ENCODE measurements at places on chromosomes 2 and 18.
A peak's percentile ranks its signal among the peaks of the same experiment; 100 is the strongest.

DNA sequence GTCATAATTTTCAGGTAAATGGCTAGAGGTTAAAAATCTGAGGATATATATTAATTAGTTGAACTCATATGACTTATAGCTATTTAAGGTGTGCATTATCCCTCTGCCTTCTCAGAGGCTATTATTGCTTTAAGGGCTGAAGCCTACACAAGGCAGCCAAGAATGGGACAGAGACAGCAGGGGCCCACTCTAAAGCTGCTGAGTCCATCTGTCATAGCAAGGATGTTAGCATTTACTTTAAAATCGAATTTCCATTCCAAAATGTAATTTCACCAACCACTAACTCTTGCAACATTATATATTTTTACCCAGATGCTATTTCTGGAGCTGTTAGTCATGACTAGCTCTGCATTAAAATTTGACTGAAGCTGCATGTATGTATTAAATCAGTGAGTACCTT lies 236.3 kb upstream of the FSIP2 start:
- no peak for DNase-seq

DNA sequence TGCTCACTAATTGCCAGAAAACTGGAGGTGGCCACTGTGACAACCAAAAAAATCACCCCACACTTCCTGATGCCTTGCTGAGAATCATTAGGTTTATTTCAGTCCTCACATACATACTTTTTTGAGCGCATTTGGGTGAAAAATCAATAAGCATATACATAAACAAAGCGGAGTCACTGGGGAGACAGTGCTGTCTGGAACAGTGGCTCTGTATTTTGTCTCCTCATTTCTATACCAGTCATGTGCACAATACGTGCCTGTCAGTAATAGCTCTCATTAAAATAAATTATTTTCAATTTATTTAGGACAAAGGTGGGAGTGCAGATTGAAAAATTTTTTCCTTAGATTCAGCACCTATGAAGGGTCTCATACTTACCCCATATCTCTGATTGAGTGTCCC lies 48.2 kb downstream of the CXCR4 start:
- DNase-seq, result no peak

DNA sequence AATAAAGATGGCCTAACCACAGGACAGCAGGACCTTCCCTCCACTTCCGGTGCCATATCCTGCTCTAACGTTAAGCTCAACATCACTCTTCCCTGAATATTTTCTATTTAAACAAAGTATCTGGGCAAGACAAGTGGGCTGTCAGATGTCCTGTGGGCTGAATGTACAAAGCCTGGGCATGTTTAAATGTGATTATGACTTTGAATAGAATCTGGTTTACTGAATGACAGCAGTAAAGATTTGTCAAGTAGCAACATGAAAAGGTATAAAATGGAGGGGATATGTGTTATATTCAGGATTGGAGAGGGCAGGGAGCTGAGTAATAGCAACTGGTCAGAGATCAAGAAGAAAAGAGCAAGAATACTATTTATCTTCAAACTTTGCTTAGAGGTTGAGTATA lies 540.9 kb downstream of the NRXN1 start:
- DNase-seq, result no peak

GRCh38 chr2:223930103-223930976 lies 14.8 kb downstream of the WDFY1 start:
- no peak for DNase-seq

DNA sequence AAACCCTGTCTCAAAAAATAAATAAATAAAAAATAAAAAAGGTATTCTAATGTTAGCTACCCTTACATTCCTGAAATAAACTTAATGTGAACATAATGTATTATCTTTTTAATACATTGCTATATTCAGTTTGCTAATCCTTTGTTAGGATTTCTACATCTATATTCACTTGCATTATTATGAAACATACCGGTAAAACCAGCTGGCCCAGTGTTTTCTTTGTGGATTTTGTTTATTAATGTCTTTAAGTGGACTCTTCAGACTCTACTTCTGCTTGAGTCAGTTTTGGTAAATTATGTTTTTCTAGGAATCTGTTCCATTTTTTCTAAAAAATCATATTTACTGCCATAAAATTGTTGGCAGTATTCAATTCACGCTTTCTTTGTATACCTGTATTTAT lies 34.5 kb downstream of the PTPN2 start:
- no peak for DNase-seq

- no peak for DNase-seq
Observed at GRCh38 chr2:179694963-179695362, 166.4 kb downstream of the ZNF385B start.

DNA sequence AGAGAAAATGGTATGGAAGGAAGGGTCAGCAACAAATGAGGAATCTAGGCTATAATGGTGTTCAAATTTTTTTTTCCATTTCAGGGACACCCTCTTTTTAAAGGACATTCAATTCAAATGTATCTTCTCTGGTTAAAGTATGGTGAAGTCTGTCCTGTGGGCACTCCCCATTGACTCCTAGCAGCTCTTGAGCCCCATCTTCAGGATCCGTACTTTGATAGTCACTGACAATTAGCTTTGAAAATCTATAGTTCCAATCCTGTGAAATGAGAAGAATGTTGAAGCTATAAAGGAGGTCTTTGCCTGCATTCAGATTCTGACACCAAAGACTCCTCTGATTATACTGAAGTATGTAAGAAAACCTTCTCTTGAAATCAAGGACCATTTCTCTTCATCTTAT lies 43.3 kb downstream of the KCNH7 start:
- peak; percentile 8 for DNase-seq

DNA sequence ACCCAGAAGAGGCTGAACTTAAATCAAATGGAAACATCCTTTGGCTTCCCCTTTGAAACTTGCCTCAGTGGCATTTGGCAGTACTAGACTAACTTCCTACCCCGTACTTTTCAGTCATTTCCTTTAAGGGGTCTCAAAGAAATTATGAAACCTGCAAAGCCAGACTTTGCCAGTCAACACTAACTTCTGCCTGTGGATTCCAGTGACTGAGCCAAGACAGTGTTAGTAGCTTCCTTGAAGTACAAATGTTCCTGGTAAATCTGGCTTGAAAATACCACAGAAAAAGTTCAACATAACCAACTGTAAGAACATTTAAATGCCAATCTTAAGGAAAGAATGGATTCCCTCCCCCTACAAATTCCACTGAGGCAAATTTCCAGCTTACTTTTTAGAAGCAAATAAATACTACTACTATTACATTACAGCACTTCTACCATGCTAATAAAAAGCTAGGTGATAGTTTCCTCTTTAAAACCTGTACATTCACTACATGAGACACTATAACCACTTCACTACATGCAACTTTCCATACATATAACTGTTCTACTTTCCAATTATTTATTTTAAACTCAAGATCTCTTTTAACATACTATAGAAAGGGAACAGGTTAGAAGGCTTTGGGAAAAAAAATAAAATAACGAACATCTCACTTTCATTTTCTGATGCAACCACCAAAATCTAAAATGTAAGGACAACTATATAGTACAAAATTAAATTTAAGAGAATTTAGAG lies 2.4 kb downstream of the PELI1 start:
- no peak for DNase-seq

DNA sequence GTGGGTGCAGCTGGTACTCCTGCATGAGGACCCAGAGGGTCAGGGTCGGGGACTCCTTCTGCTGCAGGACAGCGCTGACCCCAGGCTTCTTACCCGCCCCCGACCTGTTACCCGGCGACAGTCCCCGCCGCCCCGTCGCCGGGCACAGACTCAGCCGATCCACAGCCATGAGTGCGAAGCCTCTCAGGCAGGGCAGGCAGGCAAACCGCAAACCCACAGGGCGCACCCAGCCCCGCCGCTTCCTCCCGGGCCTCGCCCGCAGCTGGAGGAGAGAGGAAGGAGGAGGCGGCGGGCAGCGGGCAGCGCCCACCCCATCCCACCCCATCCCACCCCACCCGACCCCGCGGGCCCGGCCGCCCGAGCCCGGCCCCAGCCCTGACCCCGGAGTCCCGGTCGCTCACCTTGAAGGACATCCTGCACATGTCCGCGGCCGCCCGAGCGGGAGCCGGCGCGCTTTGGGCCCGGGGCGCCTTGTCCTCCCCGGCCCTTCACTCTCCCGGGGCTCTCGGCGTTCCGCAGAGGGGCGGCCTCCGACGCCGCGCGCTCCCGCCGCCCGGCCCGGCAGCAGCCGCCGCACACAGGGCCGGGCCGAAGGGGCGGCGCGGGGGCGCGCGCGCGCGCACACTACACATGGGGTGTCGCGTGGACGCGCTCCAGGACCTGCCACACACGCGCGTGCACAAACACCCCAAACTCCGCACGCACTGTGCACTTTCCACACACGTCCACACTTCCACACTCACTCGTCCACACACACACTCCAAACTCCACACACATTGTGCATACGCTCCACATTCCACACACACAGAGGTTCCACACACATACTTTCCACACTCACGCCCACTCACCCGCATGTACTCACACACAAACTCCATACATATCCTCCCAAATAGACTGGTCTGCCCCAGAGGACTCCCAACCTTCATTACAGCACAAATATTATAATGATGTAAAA lies at the start of gene ANKRD29:
Gene ANKRD29 (minus strand): TSS at position 603 of the 955 bp plus-strand sequence. CDS start 181 bp downstream, at position 422.
- no peak for DNase-seq

DNA sequence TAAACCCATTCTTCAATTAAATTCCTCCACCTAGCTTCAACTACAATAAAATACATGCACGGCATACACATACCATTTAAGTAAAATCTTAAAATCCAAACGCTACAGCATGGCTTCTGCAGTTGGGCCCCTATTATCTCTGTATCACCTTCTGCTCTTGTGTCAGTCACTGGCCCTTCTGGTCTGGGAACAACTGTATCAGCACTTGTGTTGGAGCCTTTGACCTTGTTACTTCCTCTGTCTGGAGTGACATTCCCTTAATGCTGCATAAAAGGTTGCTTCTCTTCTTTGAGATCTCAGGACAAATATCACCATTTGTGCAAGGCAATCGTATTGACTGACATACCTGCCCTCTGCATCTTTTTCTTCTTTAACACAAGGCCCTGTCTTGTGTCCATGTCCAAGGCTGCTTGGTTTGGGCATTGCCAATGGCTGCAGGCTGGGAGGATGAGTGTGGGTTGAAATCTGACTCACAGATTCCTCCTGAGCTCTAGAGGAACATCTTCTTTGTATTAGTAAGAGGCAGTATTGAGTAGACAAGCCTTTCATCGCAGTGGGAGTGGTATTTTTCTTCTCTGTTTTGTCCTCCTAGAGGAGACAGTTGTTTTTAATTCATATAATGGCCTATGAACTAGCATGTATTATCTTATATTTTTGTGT lies 267.8 kb upstream of the TRIB2 start:
- DNase-seq, result no peak

- no peak for DNase-seq
Observed at GRCh38 chr2:180334514-180334913, 327.4 kb upstream of the CWC22 start.

GRCh38 chr2:219824996-219825395 lies 197.6 kb downstream of the SLC4A3 start:
- no peak for DNase-seq

DNA sequence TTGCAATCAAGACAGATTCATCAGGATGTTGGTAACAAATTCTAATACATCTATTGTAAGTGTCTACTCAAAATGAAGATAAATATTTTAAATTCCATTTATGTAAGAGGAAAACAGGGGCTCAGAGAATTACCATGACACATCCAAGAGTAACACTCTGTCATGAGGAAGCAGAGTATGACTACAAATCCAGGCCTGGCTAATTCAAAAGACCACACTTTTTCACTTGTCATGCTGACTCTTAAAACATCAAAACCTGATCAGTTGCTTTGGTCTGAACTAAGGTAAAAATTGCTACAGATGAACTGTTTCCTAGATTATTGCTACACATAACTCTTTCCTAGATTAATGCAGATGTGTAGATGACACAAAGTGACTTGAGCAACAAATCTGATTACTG lies 880.6 kb downstream of the TSN start:
- no peak for DNase-seq

GRCh38 chr18:44801781-44802180 lies 121.1 kb downstream of the SETBP1 start:
- no peak for DNase-seq

DNA sequence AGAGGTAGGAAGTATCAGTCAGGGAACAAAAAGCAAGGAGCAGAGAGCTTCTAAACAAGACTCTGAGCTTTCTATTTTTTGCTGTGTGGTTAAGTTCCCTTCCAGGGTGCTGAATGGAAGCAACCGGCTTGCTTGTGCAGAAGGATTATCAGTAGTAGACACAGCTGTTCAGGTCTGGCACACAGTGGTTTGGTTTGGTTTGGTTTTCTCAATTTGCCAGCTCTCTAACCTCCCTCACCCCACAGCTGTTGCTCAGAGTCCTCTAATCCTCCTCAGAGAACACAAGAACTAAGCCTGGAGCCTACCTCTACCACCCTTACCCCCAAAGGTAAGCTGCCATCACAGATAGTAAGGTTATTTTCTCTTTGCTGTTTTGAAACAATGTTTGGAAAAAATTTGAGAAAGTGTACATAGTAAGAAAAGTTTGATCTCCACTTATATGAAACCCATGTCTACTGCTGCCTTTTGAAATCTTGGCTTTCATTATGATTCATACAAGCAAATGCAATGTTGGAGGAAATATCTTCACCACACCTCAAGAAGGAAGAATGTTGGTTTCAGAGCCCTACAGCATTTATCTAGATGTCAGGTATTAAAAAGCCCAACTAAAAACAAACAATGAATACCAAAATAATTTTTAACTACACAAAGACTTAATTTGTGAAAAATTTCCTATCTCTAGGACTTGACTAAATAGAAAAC lies 255.3 kb downstream of the NR4A2 start:
- DNase-seq, result no peak

DNA sequence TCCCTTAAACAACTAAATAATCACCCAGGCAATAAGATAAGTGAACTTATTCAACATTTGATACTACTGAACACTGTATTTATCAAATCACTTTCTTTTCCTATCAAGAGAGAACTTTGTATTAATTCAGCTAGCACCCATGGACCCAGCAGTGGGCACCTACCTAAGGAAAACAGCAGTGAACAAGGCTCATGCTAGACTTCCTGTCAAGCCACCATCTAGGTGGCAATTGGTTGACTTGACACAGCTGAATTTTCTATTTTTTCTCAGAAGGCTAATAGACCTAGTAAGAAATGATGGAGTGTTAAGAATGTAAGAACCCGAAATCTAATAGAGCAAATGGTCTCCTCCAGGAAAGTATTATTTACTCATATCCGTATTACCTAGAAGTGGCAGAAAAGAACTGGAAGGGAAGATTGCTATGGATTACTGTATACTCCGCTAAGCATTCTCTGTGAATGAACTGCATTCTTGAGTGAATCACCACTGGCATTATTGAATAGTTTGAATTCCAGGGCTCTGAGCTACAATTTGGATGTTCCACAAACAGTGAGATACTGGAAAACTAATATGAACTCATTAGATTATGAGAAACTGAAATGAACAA lies 988.2 kb upstream of the CDH2 start:
- DNase-seq, result no peak

- peak; percentile 59 for DNase-seq
Observed at GRCh38 chr18:34787931-34788532, 77.9 kb downstream of the DTNA start.
